ENCODE measurements at places on chromosomes 3 and 15. TPM values are rescaled to one million over a fixed set of nuclear protein-coding genes. Genes with fewer than 3 reads are reported as not detected.
A peak's percentile ranks its signal among the peaks of the same experiment; 100 is the strongest.

The ANKRD34C gene
- total RNA-seq: not detected

The WDR93 gene
- total RNA-seq: 0.34 TPM

- no peak overlapping the region for H3K27ac ChIP-seq
- H3K36me3 ChIP-seq: no peaks in the 10 kb centered on the region
- H3K27me3 ChIP-seq: no peaks in the 10 kb centered on the region
- H3K4me3 ChIP-seq: no peak overlapping the region
- DNase-seq: no peak
- no peaks in the 10 kb centered on the region for H3K4me1 ChIP-seq
Observed at GRCh38 chr3:109140318-109140717, 3.8 kb downstream of the C3orf85 start.

GRCh38 chr3:14228681-14229470, 50.3 kb downstream of the LSM3 start:
- no peak overlapping the region for H3K4me3 ChIP-seq
- no peaks in the 10 kb centered on the region for H3K36me3 ChIP-seq
- H3K27ac ChIP-seq: no peak overlapping the region
- H3K27me3 ChIP-seq: no peaks in the 10 kb centered on the region
- no peak for DNase-seq
- no peaks in the 10 kb centered on the region for H3K4me1 ChIP-seq

GRCh38 chr15:90192961-90193786, 8.0 kb upstream of the SEMA4B start:
- peaks cover 57% of the 10 kb centered on the region for H3K4me1 ChIP-seq
- no peak overlapping the region for H3K4me3 ChIP-seq
- H3K27me3 ChIP-seq: no peaks in the 10 kb centered on the region
- H3K36me3 ChIP-seq: no peaks in the 10 kb centered on the region
- DNase-seq: no peak
- H3K27ac ChIP-seq: peak overlapping the region; percentile 75

DNA sequence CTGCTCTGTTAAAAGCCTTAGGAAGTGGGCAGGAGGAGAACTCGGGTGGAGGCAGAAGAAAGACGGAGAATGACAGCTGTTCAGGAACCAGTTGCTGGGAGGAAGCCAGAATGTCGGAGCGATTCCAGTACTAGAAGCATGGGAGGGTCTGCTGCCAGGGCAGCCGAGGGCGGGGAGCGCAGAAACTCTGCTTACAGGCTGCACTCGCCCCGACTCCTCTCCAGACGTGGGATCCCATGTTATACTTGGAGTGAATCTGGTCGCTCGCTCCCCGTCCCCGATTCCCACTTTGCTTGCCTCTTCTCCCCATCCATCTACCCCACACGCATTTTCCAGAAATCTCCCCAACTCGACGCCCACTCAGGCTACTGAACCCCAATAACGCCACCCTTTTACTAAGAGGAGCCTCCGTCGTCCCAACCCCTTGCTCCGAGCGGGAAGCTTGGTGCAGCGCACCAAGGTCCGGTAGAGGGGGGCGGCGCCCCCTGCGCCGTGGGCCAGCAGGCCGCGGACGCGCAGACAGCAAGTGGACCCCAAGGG, 665 bp downstream of the GATM start:
- no peaks in the 10 kb centered on the region for H3K27me3 ChIP-seq
- DNase-seq: peak; percentile 45

GRCh38 chr15:34701536-34701935, 53.3 kb downstream of the GJD2 start:
- H3K4me3 ChIP-seq: no peak overlapping the region
- no peaks in the 10 kb centered on the region for H3K4me1 ChIP-seq
- H3K27me3 ChIP-seq: no peaks in the 10 kb centered on the region
- H3K27ac ChIP-seq: no peak overlapping the region

GRCh38 chr3:111616417-111617105, 21.4 kb upstream of the ZBED2 start:
- H3K4me1 ChIP-seq: no peaks in the 10 kb centered on the region
- no peak for DNase-seq

DNA sequence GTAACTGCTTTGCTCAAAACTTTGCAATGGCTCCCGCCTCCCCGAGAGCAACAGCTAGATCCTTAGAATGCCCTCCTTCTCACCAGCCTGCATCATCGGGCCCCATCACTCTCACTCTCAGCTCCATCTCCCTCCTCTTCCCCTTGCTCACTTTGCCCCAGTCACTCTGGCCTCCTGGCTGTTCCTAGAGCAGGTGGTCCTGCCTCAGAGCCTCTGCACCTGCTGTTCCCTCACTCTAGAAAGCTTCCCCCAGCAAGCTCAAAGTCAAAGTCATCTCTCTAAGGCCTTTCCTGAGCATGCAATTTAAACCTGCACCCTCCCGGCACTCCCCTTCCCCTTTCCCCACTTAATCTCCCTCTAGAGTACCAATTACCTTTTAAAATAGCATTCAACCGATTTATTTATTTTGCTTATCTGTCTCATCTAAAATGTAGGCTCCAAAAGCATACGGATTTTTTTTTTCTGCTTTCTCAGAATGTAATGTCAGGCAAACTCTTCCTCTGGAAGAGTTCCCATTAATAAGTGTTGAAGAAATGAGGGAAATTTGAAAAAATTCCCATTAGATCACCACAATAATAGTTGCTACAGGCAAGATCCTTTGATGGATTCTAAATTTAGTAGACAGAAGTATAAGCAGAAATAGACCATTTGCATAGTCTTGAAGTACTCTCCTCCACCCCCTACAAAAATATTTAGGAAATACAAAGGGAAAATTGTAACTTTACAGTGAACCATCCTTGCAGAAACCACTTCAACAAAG, 15.9 kb upstream of the HES1 start:
- no peaks in the 10 kb centered on the region for H3K4me1 ChIP-seq
- no peak for DNase-seq
- H3K27me3 ChIP-seq: no peaks in the 10 kb centered on the region
- no peak overlapping the region for H3K27ac ChIP-seq
- no peaks in the 10 kb centered on the region for H3K36me3 ChIP-seq

DNA sequence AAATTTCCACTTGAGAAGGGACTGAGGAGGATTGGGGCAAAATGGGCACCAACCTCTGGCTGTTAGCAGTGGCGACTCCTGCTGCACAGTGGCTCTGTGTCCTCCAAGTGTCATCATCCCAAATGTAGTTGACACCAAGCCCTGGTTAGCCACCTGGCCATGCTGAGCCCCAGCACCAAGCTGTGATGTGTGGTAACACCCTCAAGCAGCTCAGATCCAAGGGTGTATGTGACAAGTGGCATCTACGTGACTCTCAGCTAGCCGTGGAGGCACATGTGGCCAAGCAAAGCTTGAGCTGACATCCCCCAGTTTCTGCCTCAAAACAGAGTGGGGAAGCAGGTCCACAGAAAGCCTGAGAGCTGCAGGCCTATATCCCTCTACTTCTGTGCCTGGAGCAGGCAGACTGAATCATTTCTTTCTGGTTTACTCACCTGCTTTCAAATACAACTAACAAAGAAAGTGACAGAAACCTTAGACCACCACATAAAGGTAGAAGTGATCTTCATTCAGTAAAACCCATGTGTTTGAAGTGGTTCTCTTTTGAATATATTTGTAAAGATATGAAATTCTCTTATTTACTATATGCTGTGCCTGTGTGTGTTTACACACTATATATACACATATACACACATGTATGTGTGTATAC, 40.0 kb downstream of the FOXP1 start:
- no peak overlapping the region for H3K27ac ChIP-seq
- H3K4me3 ChIP-seq: no peak overlapping the region
- H3K4me1 ChIP-seq: peaks cover 13% of the 10 kb centered on the region
- no peak for DNase-seq

DNA sequence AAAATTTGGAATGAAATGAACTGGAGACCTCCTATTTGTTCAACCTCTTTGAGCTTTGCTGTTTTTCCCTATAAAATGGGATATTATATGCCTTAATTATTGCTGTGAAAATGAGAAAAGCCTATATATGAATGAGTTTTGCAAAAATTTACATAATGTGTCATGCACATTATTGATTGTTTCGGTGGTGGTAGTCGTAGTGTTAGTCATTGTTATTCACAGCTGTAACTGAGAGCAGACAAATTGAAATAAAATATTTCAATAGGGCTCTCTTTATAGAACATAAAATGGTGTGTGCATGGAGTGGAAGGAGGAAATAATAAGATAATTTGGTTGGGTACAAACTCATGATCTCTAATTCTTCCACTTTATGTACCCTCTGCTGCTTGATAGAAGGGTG, 153.7 kb upstream of the GADL1 start:
- H3K4me3 ChIP-seq: no peak overlapping the region
- H3K36me3 ChIP-seq: no peaks in the 10 kb centered on the region
- no peaks in the 10 kb centered on the region for H3K4me1 ChIP-seq
- no peak overlapping the region for H3K27ac ChIP-seq
- DNase-seq: no peak

- H3K27ac ChIP-seq: no peak overlapping the region
- H3K4me3 ChIP-seq: no peak overlapping the region
- no peaks in the 10 kb centered on the region for H3K36me3 ChIP-seq
- H3K4me1 ChIP-seq: no peaks in the 10 kb centered on the region
Observed at GRCh38 chr3:159865041-159865579, 123.5 kb upstream of the IL12A start.

GRCh38 chr3:160755776-160756304, at the start of gene PPM1L:
PPM1L (plus strand) TSS chr3:160756231.
- H3K36me3 ChIP-seq: no peaks in the 10 kb centered on the region
- peak within 1 kb of the TSS; percentile 50 for H3K4me3 ChIP-seq
- no peaks in the 10 kb centered on the region for H3K27me3 ChIP-seq
- peak within 1 kb of the TSS; percentile 94 for H3K27ac ChIP-seq

DNA sequence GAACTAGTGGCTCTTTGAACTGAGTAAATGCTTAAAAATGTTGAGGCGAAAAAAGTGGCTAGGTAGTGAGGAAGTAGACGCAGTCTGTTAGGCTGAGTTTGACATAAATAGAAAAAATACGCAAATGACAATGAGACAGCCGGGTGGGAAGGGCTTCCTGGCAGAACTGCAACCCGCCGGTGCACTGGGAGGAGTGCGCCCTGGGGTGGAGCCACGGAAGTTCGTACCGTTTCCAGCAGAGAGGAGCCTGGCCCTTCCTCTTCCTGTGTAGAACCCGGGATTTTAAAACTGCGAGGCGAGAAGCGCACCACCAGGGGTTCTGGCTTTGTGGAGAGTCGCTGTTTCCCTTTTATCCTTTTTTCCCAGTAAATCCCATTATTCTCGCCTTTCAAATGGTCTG, 602.6 kb downstream of the PYDC2 start:
- H3K27ac ChIP-seq: no peak overlapping the region
- no peak overlapping the region for H3K4me3 ChIP-seq
- no peaks in the 10 kb centered on the region for H3K36me3 ChIP-seq
- DNase-seq: no peak
- H3K4me1 ChIP-seq: no peaks in the 10 kb centered on the region
- no peaks in the 10 kb centered on the region for H3K27me3 ChIP-seq

DNA sequence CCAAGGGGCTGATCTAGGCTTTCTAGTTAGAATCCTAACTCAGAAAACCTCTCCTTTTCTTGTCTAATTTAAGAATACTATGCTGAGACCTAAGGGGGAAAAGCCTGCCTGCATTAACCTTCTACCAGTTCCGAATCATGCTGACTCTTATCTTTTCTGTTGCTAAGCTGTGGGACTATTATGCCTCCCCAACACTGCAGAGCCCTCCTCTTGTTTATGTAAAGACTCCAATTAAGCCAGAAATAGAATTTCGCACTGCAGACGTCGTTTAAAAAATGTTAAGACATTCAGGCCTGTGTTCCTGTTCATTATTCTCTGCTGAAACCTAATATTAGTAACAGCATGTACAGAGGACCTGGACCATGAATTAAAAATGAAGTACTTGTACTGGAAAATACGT, 310.6 kb upstream of the ATP11B start:
- no peaks in the 10 kb centered on the region for H3K27me3 ChIP-seq
- H3K36me3 ChIP-seq: no peaks in the 10 kb centered on the region
- no peak for DNase-seq

DNA sequence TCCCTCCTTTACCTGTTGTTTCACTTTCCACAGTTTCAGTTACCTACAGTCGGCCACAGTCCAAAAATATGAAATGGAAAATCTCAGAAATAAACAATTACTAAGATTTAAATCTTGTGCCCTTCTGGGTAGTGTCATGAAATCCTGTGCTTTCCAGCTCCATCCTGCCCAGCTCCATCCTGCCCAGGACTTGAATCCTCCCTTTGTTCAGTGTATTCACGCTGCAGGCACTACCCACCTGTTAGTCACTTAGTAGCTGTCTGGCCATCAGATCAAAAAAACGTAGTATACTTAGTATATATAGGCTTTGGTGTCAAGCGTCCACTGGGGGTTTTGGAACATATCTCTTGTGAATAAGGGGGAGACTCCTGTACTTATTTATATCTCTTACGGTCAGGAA, 329.0 kb upstream of the SEMA6D start:
- no peaks in the 10 kb centered on the region for H3K4me1 ChIP-seq
- no peak overlapping the region for H3K4me3 ChIP-seq
- no peaks in the 10 kb centered on the region for H3K27me3 ChIP-seq
- H3K27ac ChIP-seq: no peak overlapping the region
- no peak for DNase-seq

DNA sequence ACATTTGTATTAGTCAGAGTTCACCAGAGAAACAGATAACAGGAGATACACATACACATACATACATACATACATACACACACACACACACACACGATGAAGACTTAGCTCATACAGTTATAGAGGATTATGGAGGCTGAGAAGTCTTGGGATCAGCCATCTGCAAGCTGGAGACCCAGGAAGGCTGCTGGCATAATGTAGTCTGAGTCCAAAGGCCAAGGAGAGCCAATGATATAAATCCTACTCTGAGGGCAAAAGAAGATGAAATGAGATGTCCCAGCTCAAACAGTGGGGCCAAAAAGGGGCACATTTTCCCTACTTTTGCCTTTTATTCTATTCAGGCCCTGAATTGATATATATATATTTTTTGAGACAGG, 6.4 kb upstream of the TTC14 start:
- no peaks in the 10 kb centered on the region for H3K36me3 ChIP-seq
- no peak overlapping the region for H3K4me3 ChIP-seq
- no peak overlapping the region for H3K27ac ChIP-seq
- DNase-seq: no peak
- H3K4me1 ChIP-seq: no peaks in the 10 kb centered on the region

DNA sequence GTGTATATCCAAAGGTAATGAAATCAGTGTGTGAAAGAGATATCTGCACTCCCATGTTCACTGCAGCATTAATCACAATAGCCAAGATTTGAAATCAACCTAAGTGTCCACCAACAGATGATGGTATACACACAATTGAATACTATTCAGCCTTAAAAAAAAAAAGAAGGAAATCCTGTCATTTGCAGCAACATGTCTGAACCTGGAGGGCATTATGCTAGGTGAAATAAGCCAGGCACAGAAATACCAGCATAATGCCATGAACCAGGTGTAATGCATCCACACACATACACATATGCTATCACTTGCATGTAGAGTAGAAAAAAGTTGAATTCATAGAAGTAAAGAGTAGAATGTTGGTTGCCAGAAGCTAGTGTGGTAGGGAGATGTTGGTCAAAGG, 18.4 kb upstream of the NR1I2 start:
- H3K4me3 ChIP-seq: no peak overlapping the region
- no peak overlapping the region for H3K27ac ChIP-seq
- no peaks in the 10 kb centered on the region for H3K4me1 ChIP-seq
- no peaks in the 10 kb centered on the region for H3K27me3 ChIP-seq
- no peaks in the 10 kb centered on the region for H3K36me3 ChIP-seq

- H3K36me3 ChIP-seq: peaks cover 57% of the 10 kb centered on the region
- no peak overlapping the region for H3K4me3 ChIP-seq
- DNase-seq: no peak
Observed at GRCh38 chr15:25094519-25094918, 139.7 kb downstream of the SNRPN start.

Data from adrenal gland (tissue), 19 donors.